ENCODE measurements at places on chromosomes 5 and 9.

GRCh38 chr5:74404574-74405508 lies 235.7 kb downstream of the ENC1 start:
- DNase-seq, result no peak

DNA sequence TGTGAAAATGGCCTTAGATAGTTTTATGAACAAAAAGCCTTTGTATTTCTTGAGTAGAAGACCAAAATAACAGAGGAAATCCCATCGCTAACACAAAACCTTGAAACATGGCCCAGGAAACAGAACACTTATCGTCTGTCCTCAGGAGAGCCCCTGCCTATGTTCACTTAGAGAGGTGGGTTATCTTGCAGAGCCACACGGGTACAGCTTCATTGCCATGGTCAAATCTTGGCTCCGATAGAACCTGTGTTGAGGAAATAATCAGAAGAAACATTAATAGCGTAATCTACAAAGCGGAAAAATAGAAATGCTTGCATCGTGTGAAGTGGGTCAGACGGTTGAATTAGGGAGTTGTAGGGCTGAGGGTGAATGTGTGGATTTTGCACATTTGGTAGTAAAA lies 216.1 kb downstream of the MAST4 start:
- no peak for DNase-seq

GRCh38 chr9:107693625-107694326 lies 204.2 kb upstream of the KLF4 start:
- DNase-seq, result no peak

GRCh38 chr9:84894859-84895258 lies 225.3 kb downstream of the NTRK2 start:
- no peak for DNase-seq

DNA sequence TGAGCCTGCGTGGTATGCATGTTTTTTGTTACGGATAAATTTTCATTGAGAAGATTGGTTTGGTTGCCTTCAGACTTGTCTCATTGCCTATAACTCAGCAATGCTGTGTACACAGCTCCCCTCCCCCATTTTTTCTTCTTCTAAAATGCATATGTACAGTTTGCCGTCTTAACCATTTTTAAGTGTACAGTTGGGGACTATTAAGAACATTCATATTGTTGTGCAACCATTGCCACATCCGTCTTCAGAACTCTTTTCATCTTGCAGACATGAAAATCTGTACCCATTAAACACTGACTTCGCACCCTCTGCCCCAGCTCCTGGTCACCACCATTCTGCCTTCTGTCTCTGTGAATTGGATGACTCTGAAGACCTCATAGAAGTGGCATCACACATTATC lies 6.2 kb downstream of the EXOC3 start:
- DNase-seq, result no peak

GRCh38 chr5:177372034-177372896 lies 12.0 kb upstream of the SLC34A1 start:
- no peak for DNase-seq

- no peak for DNase-seq
These were observed 8.9 kb upstream of the BNC2 start for GRCh38 chr9:16879416-16879815.

DNA sequence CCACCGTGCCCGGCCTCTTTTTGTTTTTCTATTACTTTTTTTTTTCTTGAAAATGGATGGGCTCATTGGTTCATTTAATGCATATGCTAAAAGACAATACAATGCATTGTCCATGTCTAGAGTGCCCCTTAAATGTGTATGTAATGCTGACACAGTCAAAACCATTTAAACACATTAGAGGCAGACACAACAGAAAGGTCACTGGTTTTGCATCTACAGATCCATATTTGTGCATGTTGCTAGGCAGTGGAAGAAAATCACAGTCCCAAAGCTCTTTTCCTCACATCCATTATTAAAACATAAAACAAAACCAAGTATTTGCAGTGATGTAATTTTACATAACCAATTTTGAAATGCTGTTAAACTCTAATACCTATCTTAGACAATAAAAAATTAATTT lies 389.0 kb downstream of the TAF11L14 start:
- DNase-seq, result no peak

DNA sequence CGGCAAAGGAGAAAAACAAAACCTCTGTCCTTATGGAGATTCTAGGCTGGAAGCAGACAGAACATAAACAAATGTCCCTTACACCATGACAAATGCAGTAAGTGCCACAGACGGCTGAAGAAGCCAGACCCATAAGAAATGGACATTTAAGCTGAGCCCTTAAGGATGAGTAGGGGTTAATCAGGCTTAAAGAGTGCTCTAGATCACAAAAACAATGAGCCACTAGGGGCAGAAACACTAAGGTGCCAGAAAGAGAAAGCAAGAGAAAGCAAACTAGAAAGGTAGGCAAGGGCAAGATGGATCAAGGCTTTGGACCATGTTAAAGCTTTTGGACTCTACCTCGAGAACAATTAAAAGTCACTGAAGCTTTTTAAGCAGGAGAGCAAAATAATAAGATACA lies 326.9 kb upstream of the WWC1 start:
- DNase-seq, result peak; percentile 7

- no peak for DNase-seq
These were observed 8.7 kb upstream of the GRIN1 start for GRCh38 chr9:137130176-137130755.

DNA sequence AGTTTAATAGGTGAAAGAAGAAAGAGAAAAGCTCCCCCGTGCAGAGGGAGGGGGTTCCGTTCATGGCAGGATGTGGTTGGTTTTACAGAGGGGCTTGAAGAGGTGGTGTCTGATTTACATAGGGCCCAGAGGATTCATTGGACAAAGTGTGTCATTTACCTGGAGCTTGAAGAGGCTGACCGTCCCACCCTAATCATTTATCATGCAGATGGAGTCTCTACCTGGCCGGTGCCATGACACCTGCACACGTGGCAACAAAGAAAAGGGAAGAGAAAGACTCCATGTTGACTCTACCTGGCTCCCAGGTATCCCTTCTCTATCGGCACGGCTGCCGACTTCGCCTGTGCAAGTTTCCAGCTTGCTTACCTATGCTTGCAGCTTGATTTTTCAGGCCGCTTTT lies 35.3 kb upstream of the PRRC2B start:
- no peak for DNase-seq

DNA sequence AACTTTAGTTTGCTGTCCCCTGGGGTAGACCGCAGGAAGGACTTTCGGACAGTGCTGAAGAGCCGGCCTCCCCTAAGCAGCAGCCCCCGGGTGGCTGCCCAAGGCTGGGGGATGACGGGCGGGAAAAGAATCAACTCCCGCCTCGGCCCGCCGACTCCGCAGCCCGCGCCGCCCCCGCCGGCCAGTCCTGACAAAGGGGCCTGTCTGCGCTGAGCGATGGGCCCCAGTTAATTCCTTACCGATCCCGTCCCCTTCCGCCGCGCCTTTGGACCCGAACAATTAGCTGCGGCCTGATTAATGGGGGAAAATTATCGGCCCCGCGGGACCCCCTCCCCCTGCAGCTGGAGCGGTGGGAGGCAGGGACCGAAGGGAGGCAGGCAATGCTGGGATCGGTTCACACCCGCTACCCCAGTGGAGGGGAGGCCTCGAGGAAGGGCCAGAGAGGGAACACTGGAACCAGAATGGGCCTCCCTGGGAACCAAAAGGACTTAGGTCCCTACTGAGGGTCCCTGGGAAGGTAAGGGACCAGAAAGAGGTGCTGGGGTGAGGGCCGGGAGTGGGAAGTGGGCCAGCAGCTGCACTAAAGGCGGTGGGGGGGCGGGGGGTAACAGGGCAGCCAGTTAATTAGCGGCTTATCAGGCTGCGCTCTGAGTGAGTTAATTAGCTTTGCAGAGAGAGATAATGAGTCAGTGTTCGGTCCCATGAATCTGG lies 4.2 kb downstream of the ARID3C start:
- DNase-seq, result no peak

GRCh38 chr5:148398698-148399121 lies 15.0 kb downstream of the FBXO38 start:
- DNase-seq, result no peak

DNA sequence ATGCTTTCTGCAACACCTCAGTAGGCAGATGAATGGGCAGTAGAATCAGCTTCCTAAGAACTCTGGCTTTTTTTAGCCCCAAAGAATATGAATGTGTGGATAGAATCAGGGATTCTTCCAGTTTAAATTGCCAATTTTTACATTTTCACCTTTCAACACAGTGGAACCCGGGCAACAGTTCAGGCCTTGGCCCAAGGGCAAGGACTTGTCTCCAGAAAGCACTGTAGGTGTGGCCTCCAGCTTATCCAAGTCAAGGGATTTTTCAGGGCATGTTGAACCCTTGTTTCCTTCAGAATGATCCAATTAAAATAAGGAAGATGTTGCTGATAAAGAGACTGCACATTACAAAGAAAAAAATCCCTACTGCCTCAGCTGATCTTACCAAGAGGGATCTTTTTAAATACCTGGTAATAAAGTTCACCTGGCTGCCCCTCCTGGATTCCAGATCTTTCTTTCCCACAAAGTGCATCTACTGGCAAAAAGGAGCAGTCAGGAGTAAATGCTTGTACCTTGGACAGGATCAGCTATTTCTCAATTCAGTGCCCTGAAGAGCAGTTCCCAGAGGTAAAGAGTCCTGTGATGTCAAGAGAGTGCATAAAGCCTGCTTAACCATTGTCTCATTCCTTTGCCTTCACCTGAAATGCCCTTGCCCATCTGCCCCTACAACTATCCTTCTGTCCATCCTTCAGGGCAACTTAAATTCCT lies 80.1 kb upstream of the PLPP6 start:
- no peak for DNase-seq

DNA sequence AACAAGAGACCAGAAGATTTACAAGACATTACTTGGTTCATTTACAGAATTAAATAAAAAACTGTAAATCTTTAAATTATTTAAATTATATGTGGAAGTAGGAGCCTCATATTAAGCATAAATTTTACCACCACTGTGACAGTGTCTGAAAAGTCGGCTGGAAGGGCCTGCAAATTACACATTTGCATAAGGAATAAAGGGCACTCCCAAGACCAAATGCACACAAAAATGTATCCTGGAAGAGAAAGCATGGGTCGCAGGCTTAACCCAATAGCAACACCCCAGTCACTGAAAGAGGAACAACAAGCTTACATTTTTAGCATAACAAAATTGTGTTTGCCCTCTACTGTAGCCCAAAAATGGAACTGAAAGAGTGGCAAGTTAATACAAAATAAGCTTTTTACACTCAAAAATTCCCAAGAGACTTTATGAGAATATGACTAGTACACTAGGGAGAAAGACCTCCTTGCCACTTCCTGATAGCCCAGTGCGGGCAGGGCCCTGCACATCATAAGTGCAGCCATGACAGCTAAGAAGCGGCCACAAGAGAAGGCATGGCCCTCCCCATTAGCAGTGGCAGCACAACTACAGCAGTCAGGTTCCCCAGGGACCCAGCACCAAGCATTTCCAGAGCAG lies 482.0 kb downstream of the DTWD2 start:
- DNase-seq, result no peak

DNA sequence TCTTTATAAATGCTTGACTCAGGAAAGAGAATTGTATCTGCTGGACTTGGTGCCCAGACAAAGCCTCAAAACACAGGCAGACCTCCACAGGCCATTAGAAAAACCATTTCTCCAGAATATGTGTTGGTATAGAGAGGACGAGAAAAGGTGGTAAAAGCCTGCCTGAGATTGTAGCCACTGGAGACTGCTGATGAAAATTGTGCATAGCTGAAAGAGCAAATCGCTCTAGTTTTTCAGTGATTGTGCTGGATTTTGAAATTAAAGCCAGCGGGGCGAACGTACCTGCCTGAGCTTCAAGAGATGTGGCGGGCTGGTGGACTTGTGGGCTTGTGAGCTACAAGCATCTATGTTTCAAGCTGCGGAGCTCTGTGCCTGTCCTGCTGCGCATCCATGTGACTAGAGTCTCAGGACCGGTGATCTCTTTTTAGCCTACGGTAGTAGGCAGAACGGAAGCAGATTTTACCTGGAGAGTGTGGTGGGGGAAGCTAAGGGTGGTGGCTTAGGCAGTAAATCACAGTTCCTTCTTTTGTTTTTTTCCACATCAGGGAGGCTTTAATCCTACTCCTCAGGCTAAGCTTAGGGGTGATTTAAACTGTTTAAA lies 193.6 kb downstream of the SREK1 start:
- DNase-seq, result no peak

DNA sequence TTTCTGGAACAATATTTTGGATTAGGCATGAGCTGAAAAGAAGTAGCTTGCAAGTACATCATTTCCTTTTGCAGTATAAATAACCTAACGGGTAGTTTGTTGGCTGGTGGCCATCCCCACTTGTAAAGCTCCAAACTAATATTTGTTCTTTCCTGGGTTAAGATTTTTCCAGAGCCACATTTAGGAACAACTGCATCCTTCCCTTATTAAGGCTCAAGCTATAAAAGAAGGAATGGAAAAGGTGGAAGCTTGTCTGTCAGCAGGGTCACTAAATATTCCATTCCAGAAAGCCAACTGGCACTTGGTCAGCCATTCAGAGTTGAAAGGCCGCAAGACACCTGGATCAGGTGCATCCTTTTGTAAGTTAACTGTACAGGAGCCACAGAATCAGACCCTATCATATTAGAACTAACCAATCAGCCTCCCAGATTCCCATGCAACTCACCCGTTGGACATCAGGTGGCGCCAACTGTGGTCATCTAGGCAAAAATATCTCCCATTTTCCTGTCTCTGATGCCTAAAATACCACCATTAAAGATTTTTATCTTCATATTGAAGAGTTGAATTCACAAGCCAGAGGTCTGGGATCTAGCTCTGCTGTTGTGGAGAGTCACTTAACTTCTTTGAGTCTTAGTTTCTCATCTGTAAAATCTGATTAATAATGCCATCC lies 82.9 kb downstream of the PTCD2 start:
- DNase-seq, result no peak

DNA sequence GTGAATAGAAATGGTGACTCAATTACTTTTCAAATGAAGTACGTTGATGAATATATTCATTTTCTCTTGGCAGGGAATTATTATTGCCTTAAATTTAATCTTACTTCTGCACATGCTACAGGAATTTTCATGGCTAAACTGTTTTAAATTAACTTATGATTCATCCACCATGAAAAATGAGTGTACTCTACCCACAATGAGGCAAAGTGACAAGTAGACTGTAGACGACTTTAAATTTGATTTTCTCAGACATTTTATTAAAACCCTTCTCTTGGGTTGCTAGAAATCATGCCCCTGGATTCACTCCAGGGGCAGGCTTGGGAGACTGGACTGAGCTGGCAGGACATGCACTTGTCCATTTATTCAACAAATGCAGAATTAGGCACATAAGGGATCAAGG lies 23.5 kb upstream of the ERAP2 start:
- peak; percentile 35 for DNase-seq

- no peak for DNase-seq
These were observed 50.0 kb downstream of the GSN start for GRCh38 chr9:121317737-121318630.

GRCh38 chr9:27468000-27468399 lies 56.1 kb upstream of the IFNK start:
- no peak for DNase-seq
